Vagina (tissue), 2 donors: ENCODE measurements at places on chromosomes 5 and 9. TPM values are rescaled to one million over a fixed set of nuclear protein-coding genes. Genes with fewer than 3 reads are reported as not detected.

GRCh38 chr9:133519693-133520092 is 5.1 kb downstream of the MYMK start:
- DNase-seq, result no peak

DNA sequence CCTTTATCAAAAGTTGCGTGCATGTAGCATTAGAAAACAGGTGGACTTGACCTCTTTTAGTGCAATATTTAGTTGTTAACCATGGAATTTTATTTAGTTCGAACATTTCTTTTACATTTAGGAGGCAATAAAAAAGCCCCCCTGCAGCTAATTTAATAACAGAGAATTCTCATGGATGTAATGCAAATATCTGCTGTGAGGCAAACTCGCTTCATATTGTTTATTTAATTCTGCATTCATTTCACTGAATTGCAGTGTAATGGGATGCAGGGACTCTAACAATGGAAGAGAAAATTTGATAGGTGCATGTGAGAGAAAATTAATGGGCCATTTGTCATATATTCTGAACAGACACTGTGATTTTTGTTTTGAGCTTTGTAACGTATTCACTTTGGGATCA is 205.1 kb upstream of the CHD1 start:
- DNase-seq, result no peak

GRCh38 chr9:110582156-110582555 is 2.6 kb upstream of the SVEP1 start:
- DNase-seq, result no peak

The PCA3 gene
- total RNA-seq, result not detected

The GAS1 gene
- 163 TPM for total RNA-seq

DNA sequence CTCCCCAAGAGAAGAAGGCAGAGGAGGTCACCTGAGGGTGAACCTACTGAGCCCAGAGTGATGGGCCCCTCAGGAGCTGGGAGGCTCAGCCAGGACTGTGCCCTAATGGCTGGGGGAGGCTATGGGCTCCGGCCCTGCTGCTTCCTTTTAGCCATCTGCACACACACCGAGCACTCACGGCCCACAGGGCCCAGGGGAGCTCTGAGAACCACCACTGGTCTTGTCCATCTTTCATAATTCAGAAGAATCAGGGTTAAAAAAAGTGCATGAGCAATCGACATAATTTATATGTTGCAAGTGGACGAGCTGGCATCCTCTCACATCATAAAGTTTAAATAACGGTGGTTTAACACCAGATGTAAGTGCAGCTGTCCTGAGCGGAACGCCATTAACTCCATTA is 162.1 kb downstream of the FSTL4 start:
- DNase-seq, result no peak

The AGXT2 gene
- total RNA-seq, result not detected

The CCDC180 gene
- 7.6 TPM for total RNA-seq
